ENCODE measurements at places on chromosomes 3 and 15.

DNA sequence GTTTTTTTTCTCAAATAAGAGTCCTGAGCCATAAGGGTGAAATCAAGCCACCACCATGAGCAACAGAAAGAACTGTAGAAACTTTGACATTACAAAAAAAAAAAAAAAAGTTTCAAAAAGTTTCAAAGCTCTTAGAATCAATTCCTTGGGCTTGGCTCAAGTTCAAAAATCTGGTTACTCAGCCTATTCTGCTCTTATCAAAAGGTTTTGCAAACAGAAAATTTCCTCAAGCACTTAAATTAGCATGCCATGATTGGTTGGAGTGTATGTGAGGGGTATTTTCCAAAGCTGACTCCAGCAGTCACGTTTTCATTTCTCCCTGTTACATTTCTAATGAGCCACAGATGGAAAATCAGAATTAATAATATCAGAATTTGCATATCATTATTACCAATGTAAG is 12.1 kb upstream of the PEX5L start:
- no peak overlapping the region for H3K27ac ChIP-seq
- H3K4me1 ChIP-seq: no peaks in the 10 kb centered on the region

DNA sequence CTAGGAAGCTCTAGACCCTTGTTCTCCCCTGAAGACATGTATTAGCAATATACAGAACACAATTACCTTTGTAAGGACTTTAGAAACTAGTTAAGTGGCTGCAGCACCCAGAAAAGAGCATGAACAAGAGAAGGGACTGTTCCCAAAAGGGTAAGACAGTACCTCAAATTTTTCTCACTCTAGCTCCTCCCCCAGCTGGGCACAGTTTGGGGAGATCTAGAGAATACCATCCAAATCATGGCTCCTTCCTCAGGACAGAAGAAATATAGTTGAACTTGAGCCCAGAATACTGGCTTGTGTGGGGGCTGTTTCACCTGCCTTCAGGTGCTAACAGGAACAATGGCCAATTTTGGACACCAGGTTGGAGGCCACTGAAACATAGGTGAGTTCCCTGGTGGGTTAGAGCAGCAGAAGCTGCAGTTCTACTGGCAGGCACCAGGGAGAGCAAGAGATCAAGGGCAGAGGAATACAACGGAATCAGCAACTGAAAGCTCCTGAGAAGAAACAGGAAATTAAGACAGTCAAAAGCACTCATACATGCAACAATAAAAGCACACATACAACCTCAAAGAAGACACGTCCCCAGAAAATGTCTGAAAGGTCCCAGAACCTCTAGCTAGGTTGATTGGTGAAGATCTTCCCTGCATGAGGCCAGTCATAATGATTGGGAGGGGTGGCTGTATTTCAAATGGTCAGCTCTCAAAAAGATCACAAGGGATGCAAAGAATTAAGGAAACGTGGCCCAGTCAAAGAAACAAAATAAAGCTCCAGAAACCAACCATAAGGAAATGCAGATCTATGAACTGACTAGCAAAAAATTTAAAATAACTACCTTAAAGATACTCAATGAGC is 104.9 kb upstream of the ASB14 start:
- no peak overlapping the region for H3K4me3 ChIP-seq
- peak overlapping the region; percentile 49 for H3K27ac ChIP-seq
- peaks cover 2% of the 10 kb centered on the region for H3K27me3 ChIP-seq

- peaks cover 1% of the 10 kb centered on the region for H3K27me3 ChIP-seq
- H3K4me1 ChIP-seq: peaks cover 77% of the 10 kb centered on the region
- peak overlapping the region; percentile 96 for H3K27ac ChIP-seq
- no peak for DNase-seq
- H3K4me3 ChIP-seq: no peak overlapping the region
Measured at GRCh38 chr15:90037511-90037860, 36.4 kb downstream of the ZNF710 start.

- no peak overlapping the region for H3K27ac ChIP-seq
- no peak overlapping the region for H3K4me3 ChIP-seq
- H3K36me3 ChIP-seq: peaks cover 48% of the 10 kb centered on the region
- no peaks in the 10 kb centered on the region for H3K27me3 ChIP-seq
Measured at GRCh38 chr3:5149306-5149880, 27.3 kb downstream of the ARL8B start.

DNA sequence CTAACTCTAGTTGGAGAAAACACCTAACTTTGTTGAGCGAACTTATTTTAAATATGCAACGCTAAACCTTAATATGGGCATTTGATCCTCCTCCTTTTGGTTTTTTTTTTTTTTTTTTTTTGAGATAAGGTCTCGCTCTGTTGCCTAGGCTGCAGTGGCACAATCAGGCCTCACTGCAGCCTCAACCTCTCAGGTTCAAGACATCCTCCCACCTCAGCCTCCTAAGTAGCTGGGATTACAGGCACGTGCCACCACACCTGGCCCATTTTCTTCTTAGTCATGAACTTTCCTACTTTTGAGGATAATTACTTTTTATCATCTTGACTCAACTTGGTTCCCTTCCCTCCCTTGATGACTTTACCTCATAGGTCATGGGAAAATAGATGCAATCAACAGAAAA is 3.9 kb downstream of the NUSAP1 start:
- H3K27me3 ChIP-seq: no peaks in the 10 kb centered on the region
- no peak overlapping the region for H3K27ac ChIP-seq
- peaks cover 54% of the 10 kb centered on the region for H3K36me3 ChIP-seq
- H3K4me1 ChIP-seq: peaks cover 31% of the 10 kb centered on the region
- no peak for DNase-seq
- no peak overlapping the region for H3K4me3 ChIP-seq

- peaks cover 4% of the 10 kb centered on the region for H3K36me3 ChIP-seq
- peak within 1 kb of the TSS; percentile 98 for H3K27ac ChIP-seq
- H3K4me3 ChIP-seq: peak within 1 kb of the TSS; percentile 85
- peak; percentile 94 for DNase-seq
- peaks cover 33% of the 10 kb centered on the region for H3K4me1 ChIP-seq
Measured at GRCh38 chr15:67839929-67840748, at the start of gene RNU6-1. TSS of gene RNU6-1 (minus strand) at chr15:67840045.

- no peak overlapping the region for H3K4me3 ChIP-seq
- H3K27ac ChIP-seq: no peak overlapping the region
- DNase-seq: no peak
- H3K27me3 ChIP-seq: no peaks in the 10 kb centered on the region
- H3K4me1 ChIP-seq: peaks cover 14% of the 10 kb centered on the region
Measured at GRCh38 chr3:38121451-38121831, 15.5 kb downstream of the ACAA1 start.

DNA sequence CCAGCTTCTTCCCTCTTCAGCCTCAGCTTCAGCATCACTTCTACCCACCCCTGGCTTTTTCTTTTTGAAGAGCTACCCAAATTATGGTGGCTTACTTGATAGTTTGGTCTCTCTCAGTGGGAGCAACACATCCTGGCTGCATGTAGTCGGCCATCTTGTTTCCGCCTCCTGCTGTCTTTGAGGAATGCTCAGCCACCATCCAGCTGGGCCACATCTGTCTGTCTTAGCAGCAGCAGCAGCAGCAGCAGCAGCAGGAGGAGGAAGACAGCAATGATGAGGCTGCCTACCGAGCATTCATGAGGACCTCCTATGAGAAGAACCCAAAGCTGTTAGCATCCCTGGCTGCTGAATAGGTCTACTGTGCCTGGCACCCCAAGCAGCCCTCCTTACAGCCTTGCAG is 19.7 kb downstream of the IL16 start:
- no peaks in the 10 kb centered on the region for H3K27me3 ChIP-seq
- H3K36me3 ChIP-seq: peaks cover 6% of the 10 kb centered on the region
- H3K27ac ChIP-seq: no peak overlapping the region

DNA sequence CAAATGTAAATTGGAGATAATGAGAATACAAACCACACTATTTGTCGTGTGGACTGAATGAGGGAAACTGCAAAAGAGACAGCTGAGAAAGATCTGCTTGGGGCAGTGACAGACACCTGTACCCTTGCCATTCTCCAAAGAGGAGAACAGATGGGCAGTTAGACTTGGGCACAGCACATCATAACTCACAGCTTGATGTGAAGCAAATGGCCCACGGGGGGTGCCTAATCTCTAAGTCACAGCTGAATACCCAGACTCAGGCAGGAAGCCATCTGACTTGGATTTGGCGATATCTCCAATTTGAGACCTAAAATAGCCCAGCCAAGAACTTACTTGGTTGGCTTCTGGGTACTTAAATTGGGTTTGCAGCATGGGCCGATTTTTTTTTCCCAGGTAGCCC is 10.0 kb upstream of the SLC6A11 start:
- no peaks in the 10 kb centered on the region for H3K36me3 ChIP-seq
- H3K4me3 ChIP-seq: no peak overlapping the region
- H3K4me1 ChIP-seq: no peaks in the 10 kb centered on the region
- H3K27me3 ChIP-seq: peaks cover 19% of the 10 kb centered on the region
- no peak for DNase-seq
- H3K27ac ChIP-seq: no peak overlapping the region

- H3K4me1 ChIP-seq: no peaks in the 10 kb centered on the region
- no peaks in the 10 kb centered on the region for H3K36me3 ChIP-seq
- DNase-seq: no peak
- no peak overlapping the region for H3K27ac ChIP-seq
- no peak overlapping the region for H3K4me3 ChIP-seq
Measured at GRCh38 chr15:70608144-70608543, 155.2 kb downstream of the UACA start.

- H3K27me3 ChIP-seq: no peaks in the 10 kb centered on the region
- no peak overlapping the region for H3K4me3 ChIP-seq
- peaks cover 6% of the 10 kb centered on the region for H3K4me1 ChIP-seq
- H3K36me3 ChIP-seq: peaks cover 5% of the 10 kb centered on the region
- no peak for DNase-seq
Measured at GRCh38 chr3:111714305-111714704, 119.2 kb upstream of the ZBED2 start.

GRCh38 chr15:94912760-94913159 is 681.4 kb downstream of the MCTP2 start:
- no peaks in the 10 kb centered on the region for H3K36me3 ChIP-seq
- H3K4me1 ChIP-seq: no peaks in the 10 kb centered on the region
- no peak overlapping the region for H3K27ac ChIP-seq
- no peak for DNase-seq
- peaks cover 3% of the 10 kb centered on the region for H3K27me3 ChIP-seq
- no peak overlapping the region for H3K4me3 ChIP-seq

DNA sequence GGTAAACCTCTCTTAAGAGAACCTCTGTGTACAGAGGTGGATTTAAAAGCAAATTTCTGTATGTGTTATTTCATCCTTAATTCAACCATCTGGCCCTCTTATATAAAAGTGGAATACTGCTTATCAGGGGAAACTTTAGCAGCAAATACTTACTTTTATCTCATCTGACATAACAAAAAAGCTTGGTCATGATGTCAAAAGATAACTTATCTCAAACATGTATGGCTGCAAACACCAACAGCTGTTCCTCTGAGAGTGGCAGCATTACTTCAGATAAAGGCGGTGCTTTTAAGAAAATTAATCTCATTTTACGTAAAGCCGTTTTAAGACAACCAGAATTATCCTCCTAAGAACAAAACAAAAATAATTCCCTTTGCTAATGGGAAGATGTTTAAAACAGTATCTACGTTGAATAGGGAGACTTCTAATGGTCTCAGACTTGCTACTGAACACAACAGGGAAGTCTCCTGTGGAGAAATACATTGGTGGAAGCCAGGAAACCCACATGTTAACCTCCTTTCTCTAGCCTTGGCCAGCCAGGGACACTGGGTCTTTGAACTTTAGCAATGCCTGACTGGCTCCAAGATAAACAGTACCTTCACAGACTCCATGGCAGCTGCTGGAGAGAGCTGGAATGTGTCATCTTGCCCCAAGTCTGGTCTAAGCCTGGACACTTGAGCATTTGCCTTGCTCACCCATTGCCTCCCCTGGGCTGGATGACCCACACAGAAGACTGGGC is 18.1 kb downstream of the ARRDC4 start:
- H3K36me3 ChIP-seq: no peaks in the 10 kb centered on the region
- no peaks in the 10 kb centered on the region for H3K27me3 ChIP-seq
- H3K27ac ChIP-seq: no peak overlapping the region
- no peaks in the 10 kb centered on the region for H3K4me1 ChIP-seq

GRCh38 chr15:37773111-37773860 is 161.2 kb upstream of the TMCO5A start:
- DNase-seq: no peak
- no peak overlapping the region for H3K4me3 ChIP-seq
- H3K27ac ChIP-seq: no peak overlapping the region

DNA sequence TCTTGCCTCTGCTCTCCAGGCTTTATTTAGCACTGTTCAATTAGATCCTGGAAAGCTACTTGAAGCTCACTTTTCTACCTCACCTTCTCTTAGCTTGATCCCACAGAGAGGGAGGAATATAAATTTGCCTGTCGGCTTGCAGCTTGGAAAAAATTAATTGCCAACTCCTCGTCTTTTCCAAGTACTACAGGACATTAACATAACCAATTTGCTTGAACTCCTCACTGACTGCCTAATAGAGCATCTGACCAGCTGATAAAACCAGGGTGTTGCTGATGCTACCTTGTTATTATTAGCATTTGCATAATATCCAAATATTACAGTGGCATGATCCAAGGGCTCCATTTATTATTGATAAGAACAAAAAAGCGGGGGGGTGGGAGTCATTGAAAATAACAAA is 561.8 kb downstream of the MCTP2 start:
- no peaks in the 10 kb centered on the region for H3K4me1 ChIP-seq
- no peak for DNase-seq
- no peak overlapping the region for H3K27ac ChIP-seq
- H3K36me3 ChIP-seq: no peaks in the 10 kb centered on the region

DNA sequence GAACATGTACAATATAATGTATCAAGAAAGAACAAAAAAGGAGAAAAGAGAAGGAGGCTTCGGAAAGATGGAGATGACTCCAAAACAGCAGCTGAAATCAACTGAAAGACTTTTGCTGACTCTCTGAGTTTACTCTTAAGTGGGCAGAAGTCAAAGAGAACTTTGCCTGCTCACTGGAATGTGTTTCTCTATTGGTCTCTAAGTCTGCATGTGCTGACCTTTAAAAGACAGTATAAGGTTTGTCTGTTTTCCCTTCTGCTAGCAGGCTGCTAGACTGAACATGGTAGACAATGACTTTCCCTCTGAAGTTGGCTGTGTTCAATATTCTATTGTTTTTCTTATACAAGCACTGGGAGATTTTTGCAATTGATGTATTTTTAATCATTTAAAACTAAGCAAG is 7.2 kb upstream of the MAP4 start:
- H3K4me3 ChIP-seq: no peak overlapping the region
- peaks cover 14% of the 10 kb centered on the region for H3K36me3 ChIP-seq
- no peaks in the 10 kb centered on the region for H3K27me3 ChIP-seq

DNA sequence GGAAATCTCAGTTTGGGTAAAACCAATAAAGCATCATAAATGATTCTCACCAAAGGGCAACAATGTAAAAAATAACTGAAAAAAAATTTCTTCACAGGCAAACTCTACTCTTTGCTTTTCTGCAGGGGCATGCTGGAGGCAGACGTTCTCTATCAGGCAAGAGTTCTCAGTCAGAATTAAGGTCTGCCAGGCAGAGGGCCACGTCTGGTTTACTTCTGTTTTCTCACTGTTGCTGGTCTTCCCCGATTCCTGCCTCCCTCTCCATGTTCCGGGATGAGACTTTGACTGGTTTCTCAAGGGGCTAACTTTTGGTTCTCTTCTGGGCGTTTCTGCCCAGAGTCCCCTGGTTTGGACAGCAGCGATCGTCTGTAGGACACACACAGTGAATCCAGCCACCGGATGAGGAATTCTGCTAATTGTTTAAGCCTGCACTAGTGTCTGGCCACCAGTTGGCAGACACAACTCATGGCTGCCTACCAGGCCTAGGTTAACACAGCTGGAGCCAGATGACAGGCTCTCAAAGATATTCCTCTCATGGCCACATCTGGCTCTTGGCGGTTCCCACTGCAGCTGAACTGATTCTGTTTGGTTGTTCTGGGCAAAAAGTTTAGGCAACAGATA is 273.1 kb downstream of the FOXP1 start:
- H3K27me3 ChIP-seq: no peaks in the 10 kb centered on the region
- no peak overlapping the region for H3K4me3 ChIP-seq
- peaks cover 81% of the 10 kb centered on the region for H3K4me1 ChIP-seq
- DNase-seq: no peak
- H3K36me3 ChIP-seq: peaks cover 14% of the 10 kb centered on the region
